ENCODE measurements at places on chromosomes 12 and 14. TPM values are rescaled to one million over a fixed set of nuclear protein-coding genes. Genes with fewer than 3 reads are reported as not detected.

The GTF2A1 gene
- 42.5 TPM for total RNA-seq

The IL31 gene
- not detected for total RNA-seq

The ULK1 gene
- 11.4 TPM for total RNA-seq

The PELI2 gene
- total RNA-seq, result 2.5 TPM

The PRPH gene
- not detected for total RNA-seq

The MANSC4 gene
- not detected for total RNA-seq

The RFX4 gene
- not detected for total RNA-seq

The WSCD2 gene
- total RNA-seq, result not detected

- H3K36me3 ChIP-seq, result peaks cover 59% of the 10 kb centered on the region
- peak; percentile 100 for DNase-seq
- no peaks in the 10 kb centered on the region for H3K27me3 ChIP-seq
Measured at GRCh38 chr12:6873094-6874014, at the start of gene SPSB2. TSS of gene SPSB2 (minus strand) at chr12:6873303. CDS start at chr12:6872901, 402 bp downstream.

DNA sequence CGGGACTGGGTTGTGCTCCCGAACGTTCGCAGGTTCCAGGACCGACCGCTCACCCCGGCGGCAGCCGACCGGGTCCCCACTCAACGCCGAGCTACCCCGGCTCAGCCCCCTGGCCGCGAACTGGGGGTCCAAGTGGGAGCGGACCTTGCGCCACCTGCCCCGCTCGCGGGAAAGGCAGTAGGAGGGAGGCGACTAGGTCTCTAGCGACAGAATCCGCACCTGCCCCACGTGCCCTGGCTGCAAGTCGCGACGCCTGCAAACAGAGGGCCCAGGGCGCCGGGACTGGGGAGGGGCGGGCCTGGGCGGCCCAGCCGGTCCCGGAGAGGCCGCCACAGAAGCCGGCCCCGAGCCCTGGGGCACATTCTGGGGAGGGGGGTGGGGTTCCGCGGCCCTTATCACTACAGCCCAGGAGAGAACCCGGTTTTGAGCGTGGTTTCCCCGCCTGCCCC is 239.2 kb upstream of the CPNE8 start:
- H3K27ac ChIP-seq, result no peak overlapping the region
- H3K4me1 ChIP-seq, result no peaks in the 10 kb centered on the region
- peaks cover 47% of the 10 kb centered on the region for H3K27me3 ChIP-seq
- H3K36me3 ChIP-seq, result no peaks in the 10 kb centered on the region
- peak; percentile 0 for DNase-seq

DNA sequence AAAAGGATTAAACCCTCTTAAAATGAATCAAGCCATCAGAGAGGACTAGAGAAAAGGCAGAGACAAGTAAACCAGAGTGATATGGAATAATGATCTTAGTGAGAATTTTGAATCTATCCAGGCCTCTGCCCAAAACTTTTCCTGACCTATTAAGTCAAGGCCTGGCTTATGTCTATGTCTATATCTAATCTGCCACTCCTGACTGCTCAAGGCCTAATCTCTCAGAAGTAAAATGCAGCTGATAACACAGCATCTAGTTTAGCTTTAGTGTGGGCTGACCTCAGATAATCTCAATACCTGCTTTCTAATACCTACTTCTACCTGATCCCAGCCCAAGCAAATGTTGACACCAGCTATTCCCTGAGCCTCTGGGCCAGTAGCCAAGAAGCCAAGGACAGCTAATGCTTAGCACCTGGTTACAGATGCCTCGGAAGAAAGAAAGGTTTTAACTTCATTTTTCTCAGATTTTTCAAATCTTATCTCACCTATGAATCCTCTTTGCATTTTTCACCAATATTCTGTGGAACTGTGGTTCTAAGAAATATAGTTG is 1472.5 kb upstream of the SEL1L start:
- H3K4me1 ChIP-seq, result no peaks in the 10 kb centered on the region
- no peak for DNase-seq
- H3K36me3 ChIP-seq, result no peaks in the 10 kb centered on the region
- no peaks in the 10 kb centered on the region for H3K27me3 ChIP-seq
- H3K27ac ChIP-seq, result no peak overlapping the region

DNA sequence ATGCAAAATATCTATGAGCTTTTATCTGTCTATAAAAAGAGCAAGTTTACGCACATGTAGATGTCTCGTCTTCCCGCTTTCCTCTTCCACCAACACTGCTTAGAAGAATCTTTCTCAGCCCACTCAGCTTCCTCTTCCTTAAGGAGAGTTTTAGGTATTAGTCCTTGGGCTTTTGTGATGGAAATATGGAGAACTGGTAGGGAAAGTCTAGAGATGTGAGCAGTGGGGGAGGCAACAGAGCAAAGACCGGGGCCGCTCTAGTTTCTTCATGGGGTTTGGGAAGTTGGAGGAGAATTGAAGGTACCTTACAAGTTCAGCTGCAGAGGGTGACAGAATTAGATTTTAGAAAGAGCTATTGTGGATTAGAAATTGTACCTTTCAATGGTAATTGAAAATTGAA is 56.3 kb upstream of the CPNE8 start:
- H3K36me3 ChIP-seq, result no peaks in the 10 kb centered on the region
- no peak for DNase-seq
- H3K4me1 ChIP-seq, result no peaks in the 10 kb centered on the region

DNA sequence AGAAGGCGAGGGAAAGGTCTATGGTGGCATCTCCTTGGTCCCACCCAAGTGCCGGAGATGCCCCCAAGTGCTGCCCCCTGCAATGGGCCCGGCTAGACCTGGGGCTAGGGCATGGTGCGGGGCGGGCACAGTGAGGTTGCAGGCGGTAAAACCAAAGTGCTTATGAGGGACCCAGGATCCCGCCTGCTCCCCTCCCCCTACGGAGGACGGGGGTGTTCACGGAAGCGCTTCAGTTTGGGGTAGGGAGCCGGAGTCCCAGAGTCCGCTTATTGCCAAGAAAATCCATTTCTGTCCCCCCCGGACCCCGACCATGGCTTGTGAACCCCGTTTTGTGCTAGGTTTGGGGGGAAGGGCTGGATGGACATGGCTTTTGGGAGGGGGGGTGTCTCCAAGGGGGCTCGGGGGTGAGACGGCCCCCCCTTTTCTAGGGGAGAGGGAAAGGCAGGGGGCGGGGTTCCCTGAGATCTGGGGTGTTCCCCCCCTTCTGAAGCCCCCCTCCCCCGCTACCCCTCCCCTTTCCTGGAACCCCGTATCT is 5.4 kb upstream of the GPR84 start:
- H3K4me3 ChIP-seq, result no peak overlapping the region
- no peaks in the 10 kb centered on the region for H3K36me3 ChIP-seq
- peaks cover 27% of the 10 kb centered on the region for H3K4me1 ChIP-seq
- H3K27me3 ChIP-seq, result no peaks in the 10 kb centered on the region

GRCh38 chr12:130192642-130193345 is 30.5 kb downstream of the FZD10 start:
- H3K4me3 ChIP-seq, result no peak overlapping the region
- no peaks in the 10 kb centered on the region for H3K36me3 ChIP-seq
- no peak for DNase-seq
- no peaks in the 10 kb centered on the region for H3K4me1 ChIP-seq

- no peaks in the 10 kb centered on the region for H3K27me3 ChIP-seq
- H3K27ac ChIP-seq, result no peak overlapping the region
- H3K4me3 ChIP-seq, result no peak overlapping the region
- peaks cover 4% of the 10 kb centered on the region for H3K4me1 ChIP-seq
- DNase-seq, result no peak
- peaks cover 17% of the 10 kb centered on the region for H3K36me3 ChIP-seq
Measured at GRCh38 chr12:116015525-116015924, 262.0 kb downstream of the MED13L start.

DNA sequence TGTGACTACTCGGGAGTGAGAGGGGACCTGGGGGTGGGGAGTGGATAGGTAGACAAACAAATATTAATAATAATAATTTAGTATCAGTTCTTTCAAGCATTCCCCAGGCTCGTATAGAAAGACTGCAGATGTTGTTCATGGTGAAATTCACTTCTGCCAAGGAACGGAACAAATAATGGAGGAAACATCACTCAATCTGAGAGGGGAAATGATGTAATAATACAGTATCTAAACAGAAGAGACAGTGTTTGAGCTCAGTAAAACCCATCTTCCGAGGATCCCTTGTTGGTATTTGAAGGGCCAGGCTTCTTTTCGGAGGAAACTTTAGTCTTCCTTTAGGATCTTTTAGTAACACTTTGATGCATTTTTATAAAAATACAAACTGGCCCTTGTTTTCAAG is 114.2 kb downstream of the KCNK10 start:
- peaks cover 13% of the 10 kb centered on the region for H3K27me3 ChIP-seq
- no peak overlapping the region for H3K27ac ChIP-seq
- no peaks in the 10 kb centered on the region for H3K36me3 ChIP-seq

- peaks cover 14% of the 10 kb centered on the region for H3K27me3 ChIP-seq
- no peak overlapping the region for H3K4me3 ChIP-seq
- peaks cover 2% of the 10 kb centered on the region for H3K4me1 ChIP-seq
- H3K36me3 ChIP-seq, result no peaks in the 10 kb centered on the region
- DNase-seq, result no peak
Measured at GRCh38 chr14:88231603-88232002, 91.5 kb downstream of the KCNK10 start.

DNA sequence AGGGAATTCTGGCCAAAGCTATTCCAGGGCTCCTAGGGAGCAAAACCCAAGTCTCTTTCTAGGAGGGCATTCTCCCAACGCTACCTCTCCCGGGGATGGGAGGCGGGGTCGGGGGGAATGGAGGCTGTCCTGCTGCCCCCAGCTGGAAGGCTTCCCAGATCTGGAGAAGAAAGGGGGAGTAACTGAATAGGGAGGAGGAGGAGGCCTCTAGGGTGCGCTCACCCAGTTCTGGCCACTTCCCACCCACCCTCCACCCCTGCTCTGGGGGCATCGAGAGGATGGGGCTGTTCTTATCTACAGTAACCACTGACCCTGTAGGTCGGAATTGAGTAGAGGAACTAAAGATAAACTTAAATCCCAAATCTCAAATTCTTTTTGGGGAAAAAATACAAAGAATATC is 579 bp upstream of the RNASE1 start:
- H3K27ac ChIP-seq, result no peak overlapping the region
- DNase-seq, result no peak
- peaks cover 6% of the 10 kb centered on the region for H3K27me3 ChIP-seq
- no peak overlapping the region for H3K4me3 ChIP-seq

DNA sequence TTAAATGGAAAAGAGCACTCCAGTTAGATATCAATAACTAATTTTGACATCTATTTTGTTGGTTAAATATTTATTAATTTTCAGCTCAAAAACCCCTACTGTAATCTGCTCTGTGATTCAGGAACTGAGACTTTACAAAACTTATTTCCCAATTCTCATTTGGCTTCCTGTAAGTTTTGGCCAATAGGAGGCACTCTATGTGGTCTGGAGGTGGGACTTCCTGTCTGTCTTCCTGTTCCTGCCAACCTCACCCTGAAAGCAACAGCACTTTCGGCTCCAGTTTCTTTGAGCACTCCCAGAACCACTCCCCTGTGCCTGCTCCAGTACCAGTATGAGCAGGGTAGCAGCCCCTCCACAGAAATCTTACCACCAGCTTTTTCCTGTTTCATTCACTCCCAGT is 1027.0 kb downstream of the VRK1 start:
- H3K4me1 ChIP-seq, result no peaks in the 10 kb centered on the region
- no peak overlapping the region for H3K4me3 ChIP-seq
- H3K27ac ChIP-seq, result no peak overlapping the region
- DNase-seq, result no peak

DNA sequence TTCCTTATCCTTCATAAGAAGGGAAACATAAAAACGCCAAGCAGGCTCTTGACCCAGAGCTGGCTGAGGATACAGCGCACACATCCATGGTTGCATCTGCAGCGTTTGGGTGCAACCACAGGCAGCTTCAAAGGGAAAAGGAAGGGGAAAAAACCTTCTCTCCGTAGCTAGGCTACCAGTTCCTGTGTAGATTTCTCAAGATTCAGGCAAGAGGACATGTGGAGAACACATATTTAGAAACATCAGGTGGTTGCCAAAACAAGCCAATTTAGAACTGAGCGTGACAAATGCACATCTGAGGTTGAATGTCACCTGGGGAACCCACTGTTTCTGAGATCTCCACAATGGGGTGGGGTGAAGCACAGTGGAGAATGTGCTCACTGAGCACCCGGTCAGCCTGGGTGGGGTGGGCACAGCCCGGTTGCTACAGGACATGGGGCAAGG is 78.3 kb upstream of the BDKRB2 start:
- H3K27me3 ChIP-seq, result no peaks in the 10 kb centered on the region
- H3K36me3 ChIP-seq, result no peaks in the 10 kb centered on the region
- peak overlapping the region; percentile 16 for H3K4me3 ChIP-seq
- peak; percentile 29 for DNase-seq

Data from activated naive CD8-positive, alpha-beta T cell treated with anti-CD3 and anti-CD28 coated beads for 36 hours (primary cell).